ENCODE measurements at places on chromosomes 2 and 18.

DNA sequence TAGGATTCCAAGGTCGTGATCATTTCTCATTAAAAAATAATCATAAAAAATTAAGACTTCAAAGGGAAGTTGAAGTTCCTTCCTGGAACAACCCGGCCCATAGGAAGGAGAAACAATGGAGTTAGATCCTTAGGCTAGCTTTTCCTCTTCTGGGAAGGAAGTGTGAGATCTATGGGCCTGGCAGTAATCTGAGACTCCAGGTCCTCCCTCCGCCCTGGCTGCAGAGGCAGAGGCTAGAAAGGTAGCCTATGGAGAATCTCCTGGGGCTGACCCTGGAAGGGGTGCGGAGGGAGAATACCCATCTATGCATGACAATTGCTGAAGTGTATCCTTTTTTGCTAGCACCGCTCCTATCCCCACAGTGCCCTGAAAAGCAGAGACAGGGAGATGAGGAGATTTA lies 37.9 kb downstream of the TRIB2 start:
- no peak for DNase-seq

DNA sequence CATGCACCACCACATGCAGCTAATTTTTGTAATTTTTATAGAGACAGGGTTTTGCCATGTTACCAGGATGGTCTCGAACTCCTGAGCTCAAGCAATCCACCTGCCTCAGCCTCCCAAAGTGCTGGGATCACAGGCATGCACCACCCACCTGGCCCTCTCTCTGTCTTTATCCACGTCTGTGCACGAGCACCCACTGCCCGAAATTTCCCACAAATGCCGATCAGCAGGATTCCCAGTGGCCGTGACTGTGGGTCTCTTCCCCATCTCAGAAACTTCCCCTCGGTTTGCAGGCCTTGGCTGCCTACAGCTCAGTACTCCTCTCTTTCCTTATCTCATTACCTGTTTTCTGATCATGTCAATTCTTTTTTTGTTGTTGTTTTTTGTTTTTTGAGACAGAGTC lies 217.3 kb downstream of the TTC32 start:
- DNase-seq, result no peak

- DNase-seq, result no peak
Observed at GRCh38 chr2:39241588-39241987, 2.2 kb downstream of the CDKL4 start.

DNA sequence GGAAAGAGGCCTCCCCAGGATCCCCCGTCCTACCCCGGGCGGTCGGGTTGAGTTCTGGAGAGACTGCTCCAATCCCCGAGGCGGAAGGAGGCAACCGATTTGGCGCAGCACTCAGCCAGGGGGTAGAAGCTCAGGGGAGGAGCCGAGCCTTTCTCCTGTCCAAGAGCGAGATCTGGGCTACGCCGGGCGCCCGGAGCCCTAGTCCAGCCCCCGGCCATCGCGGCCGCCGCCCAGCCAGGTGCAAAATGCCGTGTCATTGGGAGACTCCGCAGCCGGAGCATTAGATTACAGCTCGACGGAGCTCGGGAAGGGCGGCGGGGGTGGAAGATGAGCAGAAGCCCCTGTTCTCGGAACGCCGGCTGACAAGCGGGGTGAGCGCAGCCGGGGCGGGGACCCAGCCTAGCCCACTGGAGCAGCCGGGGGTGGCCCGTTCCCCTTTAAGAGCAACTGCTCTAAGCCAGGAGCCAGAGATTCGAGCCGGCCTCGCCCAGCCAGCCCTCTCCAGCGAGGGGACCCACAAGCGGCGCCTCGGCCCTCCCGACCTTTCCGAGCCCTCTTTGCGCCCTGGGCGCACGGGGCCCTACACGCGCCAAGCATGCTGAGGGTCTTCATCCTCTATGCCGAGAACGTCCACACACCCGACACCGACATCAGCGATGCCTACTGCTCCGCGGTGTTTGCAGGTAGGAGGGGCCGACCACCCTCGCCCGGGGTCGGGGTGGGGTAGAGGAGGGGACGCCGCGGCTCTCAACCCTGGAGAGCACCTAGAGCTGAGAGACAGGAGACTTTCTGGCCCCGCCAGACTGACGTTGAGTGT lies at the start of gene DYSF:
Gene DYSF, plus strand, starts transcription at position 158 of the 817 bp plus-strand sequence.
- no peak for DNase-seq

DNA sequence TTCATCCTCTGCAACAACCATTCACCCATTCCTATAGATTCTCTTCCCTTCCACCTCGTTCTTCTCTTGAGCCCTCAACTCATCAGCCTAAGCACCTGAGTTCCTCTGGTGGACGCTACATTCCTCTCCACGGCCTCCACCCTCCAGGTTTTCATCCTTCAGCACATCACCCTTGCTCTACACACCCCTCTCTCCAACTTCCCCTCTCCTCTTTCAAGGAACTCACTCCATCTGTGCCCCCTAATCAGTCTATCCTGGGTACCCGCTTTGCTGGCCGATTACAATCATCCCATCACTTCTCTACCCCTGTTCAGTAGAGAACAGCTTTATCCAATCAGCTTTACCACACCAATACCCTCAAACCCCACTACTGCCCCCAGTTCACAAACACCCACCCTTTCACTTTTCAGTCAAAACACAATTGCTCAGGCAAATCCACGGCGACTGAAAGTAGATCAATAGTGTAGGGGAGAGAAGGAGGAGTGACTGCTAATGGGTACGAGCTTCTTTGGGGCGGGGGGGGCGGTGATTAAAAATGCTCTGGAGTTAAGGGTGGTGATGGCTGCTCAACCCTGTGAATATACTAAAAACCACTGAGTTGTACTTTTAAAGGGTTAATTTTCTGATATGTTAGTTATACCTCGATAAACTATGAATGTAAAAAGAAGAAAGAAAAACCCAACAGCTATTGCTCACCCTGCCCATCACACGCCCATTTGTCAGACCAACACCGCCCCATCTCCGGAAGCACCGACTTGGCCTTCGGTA lies 857 bp downstream of the DYM start:
- DNase-seq, result peak; percentile 55

DNA sequence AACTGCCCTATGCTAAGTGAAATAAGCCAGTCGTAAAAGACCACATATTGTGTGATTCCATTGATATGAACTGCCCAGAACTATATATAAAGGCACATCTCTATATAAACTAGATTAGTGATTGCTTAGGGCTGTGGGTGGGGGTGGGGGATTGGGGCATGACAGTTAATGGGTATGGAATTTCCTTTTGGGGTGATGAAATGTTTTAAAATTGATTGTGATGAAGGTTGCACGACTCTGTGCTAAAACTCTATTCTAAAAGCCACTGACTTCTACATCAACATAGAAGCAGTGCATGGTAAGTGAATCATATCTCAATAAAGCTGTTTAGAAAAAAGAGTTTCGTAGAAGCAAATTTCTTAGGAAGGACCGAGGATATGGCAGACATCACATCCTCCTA lies 53.0 kb downstream of the CDCA7 start:
- no peak for DNase-seq

DNA sequence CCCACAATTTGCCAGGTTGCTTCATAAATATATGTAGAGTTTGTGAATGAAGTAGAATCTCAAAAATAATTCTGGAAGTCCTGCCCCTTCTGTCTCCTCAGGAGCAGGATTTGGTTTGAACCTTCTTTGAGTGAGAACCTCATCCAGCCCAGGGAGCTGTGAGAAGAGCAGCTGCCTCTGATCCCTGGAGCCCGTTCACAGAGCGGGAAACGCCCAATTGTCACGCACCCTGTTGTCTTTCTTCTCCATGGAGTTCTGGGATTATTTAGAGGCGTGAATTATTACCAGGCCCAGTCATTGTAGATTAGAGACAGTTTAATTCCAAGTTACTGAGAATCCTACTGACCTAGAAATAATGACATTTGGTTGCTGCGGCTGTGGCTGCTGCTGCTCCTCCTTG lies 66.1 kb downstream of the TPO start:
- no peak for DNase-seq

- no peak for DNase-seq
Observed at GRCh38 chr2:25262288-25262687, 79.4 kb downstream of the DNMT3A start.

DNA sequence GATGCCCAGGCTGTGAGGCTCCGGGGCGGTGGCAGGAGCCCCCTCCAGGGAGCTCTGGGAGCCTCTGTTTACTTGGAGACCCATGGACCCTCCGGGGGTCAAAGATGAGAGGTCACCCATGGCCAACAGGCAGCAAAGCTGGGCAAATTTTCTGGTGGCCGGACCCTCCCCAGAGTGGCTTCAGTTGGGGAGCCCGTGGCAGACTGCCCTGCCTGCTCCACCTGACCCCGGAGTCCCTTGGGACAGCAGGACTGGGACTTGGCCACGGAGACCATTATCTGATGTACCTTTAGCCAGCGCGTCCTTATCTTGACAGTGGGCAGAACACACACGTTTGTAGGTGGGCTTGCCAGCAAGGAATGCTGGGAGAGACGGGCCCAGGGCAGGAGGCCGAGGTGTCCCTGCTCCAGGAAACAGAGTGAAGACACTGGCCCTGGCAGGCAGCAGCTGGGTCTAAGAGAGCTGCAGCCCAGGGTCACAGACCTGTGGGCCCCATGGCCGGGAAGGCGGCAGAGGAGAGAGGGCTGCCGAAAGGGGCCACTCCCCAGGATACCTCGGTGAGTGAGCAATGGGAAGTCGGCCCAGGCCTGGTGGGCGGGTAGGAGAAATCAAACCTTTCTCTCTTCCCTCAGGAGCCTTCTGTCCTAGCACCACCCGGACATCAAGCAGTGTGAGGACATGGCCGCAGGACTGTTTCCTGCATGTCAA lies at the start of the genes ABCG5 and ABCG8:
Gene ABCG5, minus strand, starts transcription at position 280 of the 708 bp plus-strand sequence. Its CDS starts 160 bp downstream, at position 120.
Gene ABCG8, plus strand, starts transcription at position 412 of the 708 bp plus-strand sequence. Its CDS starts 83 bp downstream, at position 495.
- DNase-seq, result peak; percentile 32
